Right atrium auricular region (tissue), 2 donors: ENCODE measurements at places on chromosomes 2 and 18. TPM values are rescaled to one million over a fixed set of nuclear protein-coding genes. Genes with fewer than 3 reads are reported as not detected.
A peak's percentile ranks its signal among the peaks of the same experiment; 100 is the strongest.

Gene VIT
- total RNA-seq, result 16.9 TPM

Gene CPLX4
- total RNA-seq, result not detected

DNA sequence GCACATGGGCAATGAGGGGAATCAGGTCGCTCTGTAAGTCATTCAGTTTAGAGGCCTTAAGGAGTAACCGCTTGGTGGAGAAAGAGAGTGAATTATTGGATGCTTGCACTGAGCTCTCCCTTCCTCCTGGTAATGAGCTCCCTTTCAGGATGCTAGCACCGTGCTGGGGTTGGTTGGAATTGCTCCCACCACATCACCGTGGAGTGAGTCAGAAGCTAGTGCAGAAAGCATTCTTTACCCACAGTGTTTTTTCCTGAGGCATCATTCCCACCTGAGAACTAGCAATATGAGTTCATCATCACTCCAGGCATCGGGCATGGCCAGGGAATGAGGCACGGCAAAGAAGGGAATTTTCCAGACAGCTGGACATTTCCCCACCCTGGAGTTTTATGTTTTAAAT, 57.6 kb downstream of the ITGB6 start:
- no peak overlapping the region for H3K27ac ChIP-seq
- H3K4me1 ChIP-seq, result peaks cover 3% of the 10 kb centered on the region
- no peaks in the 10 kb centered on the region for H3K36me3 ChIP-seq
- H3K27me3 ChIP-seq, result no peaks in the 10 kb centered on the region
- no peak overlapping the region for H3K4me3 ChIP-seq

Gene MOCOS
- total RNA-seq, result 0.51 TPM

DNA sequence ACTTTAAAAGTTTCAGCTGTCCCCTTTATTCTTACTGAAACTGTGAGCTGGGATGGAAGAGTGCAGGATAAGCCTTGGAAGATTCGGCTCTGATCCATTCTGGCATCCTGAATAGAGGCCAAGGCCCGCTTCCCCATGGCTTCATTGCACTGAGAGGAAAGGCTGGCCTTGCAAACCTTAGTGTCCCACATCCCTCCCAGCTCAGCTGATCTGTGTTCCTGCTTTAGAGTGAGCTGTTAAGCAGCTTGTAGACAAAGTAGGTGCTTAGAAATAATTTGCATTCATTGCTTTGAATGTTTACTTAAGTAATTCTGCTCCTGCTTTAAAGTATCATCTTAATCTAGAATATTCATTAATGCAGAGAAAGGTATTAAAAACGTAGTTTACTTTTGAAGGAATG, 169.6 kb upstream of the BOD1L2 start:
- no peaks in the 10 kb centered on the region for H3K27me3 ChIP-seq
- no peaks in the 10 kb centered on the region for H3K36me3 ChIP-seq
- no peaks in the 10 kb centered on the region for H3K4me1 ChIP-seq
- H3K4me3 ChIP-seq, result no peak overlapping the region
- DNase-seq, result no peak
- no peak overlapping the region for H3K27ac ChIP-seq

Gene CRYBA2
- total RNA-seq, result not detected

GRCh38 chr2:189297446-189297845, 117.9 kb upstream of the COL5A2 start:
- H3K27me3 ChIP-seq, result no peaks in the 10 kb centered on the region
- H3K4me3 ChIP-seq, result no peak overlapping the region
- DNase-seq, result no peak
- no peaks in the 10 kb centered on the region for H3K36me3 ChIP-seq
- H3K4me1 ChIP-seq, result no peaks in the 10 kb centered on the region
- no peak overlapping the region for H3K27ac ChIP-seq

- H3K4me3 ChIP-seq, result no peak overlapping the region
- no peaks in the 10 kb centered on the region for H3K27me3 ChIP-seq
Observed at GRCh38 chr18:63741769-63742168, 33.4 kb upstream of the SERPINB7 start.

DNA sequence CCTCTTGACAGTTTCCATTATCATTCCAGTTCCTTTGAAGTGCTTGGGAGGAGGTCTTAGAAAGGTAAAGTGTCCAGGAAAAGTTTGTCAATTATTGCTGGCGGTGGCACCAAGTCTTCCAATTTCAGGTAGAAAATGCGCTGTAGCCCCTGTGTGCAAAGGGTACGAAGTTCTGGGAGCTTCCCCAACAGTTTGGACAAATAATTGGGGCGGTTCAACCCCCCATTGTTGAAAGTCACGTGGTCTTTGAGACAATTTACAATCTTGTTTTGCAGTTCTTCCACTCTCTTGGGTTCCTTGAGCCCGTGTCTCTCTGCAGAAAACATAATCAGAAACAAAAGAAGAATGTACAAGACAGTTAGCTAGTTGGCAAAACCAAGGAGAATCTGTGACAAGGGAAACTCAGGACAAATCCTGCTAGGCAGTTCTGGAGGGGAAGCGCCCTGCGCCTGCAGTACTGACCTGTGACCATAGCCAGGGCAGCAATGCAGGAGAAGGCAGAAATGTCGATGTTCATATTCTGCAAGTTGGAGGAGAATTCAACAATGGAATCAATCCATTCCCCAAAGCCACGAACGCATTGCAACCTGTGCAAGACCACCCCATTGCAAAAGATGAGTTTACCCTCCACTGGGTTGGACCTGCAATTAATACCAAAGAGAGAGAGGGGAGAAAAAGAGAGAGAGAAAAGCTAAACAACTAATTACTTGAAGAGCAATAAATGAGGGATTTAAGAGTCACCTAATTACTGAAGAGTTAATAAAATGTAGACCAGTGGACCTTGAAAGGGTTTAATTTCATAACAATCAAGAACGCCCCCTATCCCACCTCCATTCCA, 6.6 kb downstream of the NR4A2 start:
- H3K36me3 ChIP-seq, result peaks cover 5% of the 10 kb centered on the region
- DNase-seq, result no peak
- H3K27ac ChIP-seq, result no peak overlapping the region
- H3K4me3 ChIP-seq, result no peak overlapping the region
- peaks cover 29% of the 10 kb centered on the region for H3K4me1 ChIP-seq

- no peak overlapping the region for H3K27ac ChIP-seq
- H3K4me1 ChIP-seq, result no peaks in the 10 kb centered on the region
- H3K27me3 ChIP-seq, result no peaks in the 10 kb centered on the region
- H3K36me3 ChIP-seq, result no peaks in the 10 kb centered on the region
- DNase-seq, result no peak
- no peak overlapping the region for H3K4me3 ChIP-seq
Observed at GRCh38 chr2:101912545-101912944, 79.2 kb upstream of the IL1R2 start.

GRCh38 chr2:209458008-209458979, 34.4 kb downstream of the MAP2 start:
- H3K4me1 ChIP-seq, result no peaks in the 10 kb centered on the region
- no peaks in the 10 kb centered on the region for H3K27me3 ChIP-seq
- no peak for DNase-seq
- no peaks in the 10 kb centered on the region for H3K36me3 ChIP-seq
- H3K4me3 ChIP-seq, result no peak overlapping the region

DNA sequence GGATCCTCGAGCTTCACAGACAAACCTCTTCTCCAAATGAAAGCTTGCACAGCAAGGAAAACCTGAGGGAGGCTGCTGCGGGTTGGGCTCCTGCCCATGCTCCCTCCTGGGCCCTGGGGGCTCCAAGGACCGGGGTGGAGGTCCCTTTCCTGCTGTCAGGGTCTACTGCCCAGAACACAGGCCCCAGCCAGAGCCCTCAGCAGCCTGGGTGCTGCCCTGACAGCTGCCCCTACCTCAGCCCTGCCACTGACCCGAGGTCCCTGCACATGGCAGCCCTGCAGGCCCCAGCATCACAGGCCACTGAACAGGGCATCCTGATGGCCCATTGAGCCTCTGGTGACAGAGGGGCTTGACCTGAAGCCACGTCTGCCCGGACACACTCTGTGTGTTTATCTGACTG, 41.0 kb downstream of the CROCC2 start:
- H3K4me1 ChIP-seq, result no peaks in the 10 kb centered on the region
- no peaks in the 10 kb centered on the region for H3K27me3 ChIP-seq
- DNase-seq, result peak; percentile 42
- H3K27ac ChIP-seq, result no peak overlapping the region
- H3K36me3 ChIP-seq, result no peaks in the 10 kb centered on the region

- DNase-seq, result no peak
- H3K4me3 ChIP-seq, result no peak overlapping the region
- no peaks in the 10 kb centered on the region for H3K27me3 ChIP-seq
- H3K27ac ChIP-seq, result no peak overlapping the region
- H3K4me1 ChIP-seq, result no peaks in the 10 kb centered on the region
- H3K36me3 ChIP-seq, result no peaks in the 10 kb centered on the region
Observed at GRCh38 chr2:10258726-10259125, 44.0 kb upstream of the HPCAL1 start.

DNA sequence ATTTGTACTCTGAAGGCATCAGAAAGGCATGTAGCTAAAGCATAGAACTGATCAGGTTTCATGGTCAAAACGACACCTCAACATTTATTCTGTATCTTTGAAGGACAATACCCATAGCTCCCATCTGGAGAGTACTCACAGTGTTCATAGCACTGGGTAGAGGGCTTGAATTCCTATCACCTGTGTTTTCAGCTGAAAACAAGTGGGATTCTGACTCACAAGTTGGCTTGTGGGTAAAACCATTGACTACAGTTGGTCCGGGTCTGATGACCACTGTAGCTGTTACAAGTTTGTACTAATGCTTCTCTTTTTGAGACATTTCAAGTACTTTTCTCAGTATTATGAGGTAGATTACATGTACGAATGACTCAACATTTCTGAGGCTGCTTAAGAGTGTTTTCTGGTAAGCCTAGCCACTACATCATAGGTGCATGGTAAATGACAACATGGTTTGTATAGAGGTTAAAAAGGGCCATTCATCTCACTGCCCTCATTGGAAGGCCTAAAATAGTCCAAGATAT, 68.6 kb upstream of the PELI1 start:
- H3K27ac ChIP-seq, result peak overlapping the region; percentile 67
- H3K27me3 ChIP-seq, result no peaks in the 10 kb centered on the region
- no peak for DNase-seq
- no peaks in the 10 kb centered on the region for H3K4me1 ChIP-seq

DNA sequence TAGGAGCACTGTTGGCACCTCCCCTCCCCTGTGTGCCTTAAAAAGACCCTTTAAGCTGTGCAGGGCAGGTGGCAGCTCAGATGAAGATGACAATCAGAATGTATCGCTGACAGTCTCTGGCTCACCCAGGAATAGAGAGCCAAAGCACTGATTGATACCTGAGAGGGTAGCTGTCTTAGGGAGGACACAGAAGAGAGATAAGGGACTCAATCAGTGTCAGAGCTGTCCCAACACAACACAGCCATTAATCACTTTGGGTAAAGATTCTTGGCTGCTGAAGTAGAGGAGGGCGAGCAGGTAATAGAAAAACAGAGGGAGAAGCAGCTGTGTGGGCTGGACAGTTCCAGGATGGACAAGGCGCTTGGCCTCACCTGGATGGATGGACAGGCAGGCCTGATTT, 124.9 kb downstream of the NRP2 start:
- no peak for DNase-seq
- H3K27me3 ChIP-seq, result no peaks in the 10 kb centered on the region
- H3K27ac ChIP-seq, result no peak overlapping the region

DNA sequence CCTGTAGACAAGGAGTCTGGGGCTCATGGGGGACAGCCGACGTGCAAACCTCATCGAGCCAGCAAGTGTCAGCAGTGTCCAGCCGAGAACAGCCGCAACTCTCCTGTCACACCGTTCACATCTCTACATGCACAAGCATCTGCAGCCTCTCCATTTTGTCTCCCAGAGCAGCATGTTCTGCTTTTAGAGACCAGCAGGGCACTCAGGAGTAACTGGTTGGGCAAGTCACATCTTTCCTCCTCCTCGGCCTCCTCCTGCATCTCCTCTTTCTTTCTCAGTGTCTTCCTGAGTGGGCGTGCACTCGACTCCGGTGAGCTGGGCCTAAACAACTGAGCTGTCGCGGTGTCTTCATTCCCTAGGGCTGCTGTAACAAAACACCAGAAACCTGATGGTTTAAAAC, 249.9 kb downstream of the SH3BP4 start:
- no peaks in the 10 kb centered on the region for H3K36me3 ChIP-seq
- H3K27ac ChIP-seq, result no peak overlapping the region
- H3K4me3 ChIP-seq, result no peak overlapping the region

Gene SPEG
- total RNA-seq, result 90.8 TPM

GRCh38 chr2:195150819-195151218, 506.2 kb upstream of the SLC39A10 start:
- no peaks in the 10 kb centered on the region for H3K36me3 ChIP-seq
- no peak overlapping the region for H3K27ac ChIP-seq
- no peaks in the 10 kb centered on the region for H3K4me1 ChIP-seq
- H3K27me3 ChIP-seq, result no peaks in the 10 kb centered on the region
- no peak overlapping the region for H3K4me3 ChIP-seq

Gene CIB4
- not detected for total RNA-seq

Gene MAIP1
- 18.2 TPM for total RNA-seq

DNA sequence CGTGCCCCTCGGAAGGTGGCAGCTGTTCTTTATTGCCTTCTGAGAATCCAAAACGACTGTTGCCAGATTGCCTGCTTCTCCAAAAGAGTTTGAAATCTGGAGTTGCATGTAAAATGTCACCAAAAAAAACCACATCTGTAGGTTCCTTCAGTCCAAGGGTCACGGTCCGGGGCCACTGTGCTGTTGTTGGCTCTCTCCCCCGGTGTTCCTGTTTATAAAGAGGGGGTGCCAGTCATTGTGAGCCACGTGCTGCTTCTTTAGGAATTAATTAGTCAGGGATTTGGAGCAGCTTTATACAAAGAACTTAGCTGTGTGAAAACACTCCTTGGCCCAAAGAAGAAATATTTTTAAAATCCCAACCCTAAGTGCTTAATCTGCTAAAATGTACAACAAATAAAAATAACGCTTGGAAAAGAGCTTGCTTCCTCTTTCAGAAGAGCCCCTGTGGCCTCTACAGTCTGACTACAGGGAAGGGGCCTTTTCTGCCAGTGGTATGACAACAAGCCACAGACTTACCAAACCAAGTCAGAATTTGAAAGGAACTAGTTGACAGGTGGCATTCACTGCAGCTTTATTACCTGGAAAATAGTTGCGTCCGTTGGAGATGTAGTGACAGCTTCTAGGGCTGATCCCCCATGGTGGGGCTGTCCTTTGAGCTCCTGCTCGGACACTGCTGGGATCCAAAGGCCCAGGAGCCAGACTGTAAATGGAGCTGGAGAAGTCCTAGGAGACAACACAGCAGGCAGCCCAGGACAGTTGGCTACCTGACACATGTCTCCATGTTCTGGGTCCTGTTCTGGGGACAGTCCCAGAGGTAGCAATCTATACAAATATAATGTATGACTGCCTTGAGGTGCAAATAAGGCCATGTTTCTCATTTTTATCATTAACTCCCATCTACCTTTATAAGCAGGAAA, 84.5 kb upstream of the SLC1A4 start:
- H3K27me3 ChIP-seq, result no peaks in the 10 kb centered on the region
- H3K27ac ChIP-seq, result no peak overlapping the region
- no peak for DNase-seq
- H3K4me3 ChIP-seq, result no peak overlapping the region
- H3K4me1 ChIP-seq, result no peaks in the 10 kb centered on the region

Gene MYO7B
- 0.67 TPM for total RNA-seq
